ENCODE measurements at places on chromosomes 6 and 20. TPM values are rescaled to one million over a fixed set of nuclear protein-coding genes. Genes with fewer than 3 reads are reported as not detected.

BAG2 gene
- total RNA-seq, result 3.7 TPM

HTR1B gene
- not detected for total RNA-seq

KHDC1L gene
- not detected for total RNA-seq

GLP1R gene
- total RNA-seq, result not detected

SLC2A10 gene
- total RNA-seq, result 8.0 TPM

ABCC10 gene
- total RNA-seq, result 25.8 TPM

PKHD1 gene
- under 0.01 TPM for total RNA-seq

MDFI gene
- total RNA-seq, result 0.67 TPM

QRSL1 gene
- total RNA-seq, result 19.9 TPM

SLC26A8 gene
- total RNA-seq, result not detected

NRN1 gene
- total RNA-seq, result not detected

DOP1A gene
- 32.1 TPM for total RNA-seq

HLA-DQA2 gene
- not detected for total RNA-seq

TP53TG5 gene
- total RNA-seq, result not detected

TEAD3 gene
- 5.0 TPM for total RNA-seq

COL19A1 gene
- 14.3 TPM for total RNA-seq

BPIFB2 gene
- total RNA-seq, result not detected

GSTA1 gene
- total RNA-seq, result not detected

UBE2C gene
- total RNA-seq, result 85.6 TPM

ID4 gene
- total RNA-seq, result 5.3 TPM

ARMC12 gene
- total RNA-seq, result not detected

C6orf141 gene
- total RNA-seq, result not detected

RNF5 gene
- total RNA-seq, result 44.3 TPM

ZNF335 gene
- 20.7 TPM for total RNA-seq

BCAS4 gene
- total RNA-seq, result 6.2 TPM

VSTM2L gene
- 4.5 TPM for total RNA-seq

PPP1R3G gene
- total RNA-seq, result not detected

FGD2 gene
- total RNA-seq, result not detected

EFCAB8 gene
- 1.1 TPM for total RNA-seq

STK38 gene
- 17.6 TPM for total RNA-seq

CASS4 gene
- under 0.01 TPM for total RNA-seq

RIMS4 gene
- total RNA-seq, result not detected

TSPO2 gene
- total RNA-seq, result not detected

CLVS2 gene
- under 0.01 TPM for total RNA-seq

TULP4 gene
- total RNA-seq, result 263 TPM

FAM83C gene
- not detected for total RNA-seq

OXT gene
- total RNA-seq, result not detected

CST7 gene
- not detected for total RNA-seq

MATN4 gene
- not detected for total RNA-seq

CDC5L gene
- 28.5 TPM for total RNA-seq

GJA1 gene
- 8.3 TPM for total RNA-seq

CRIP3 gene
- 0.73 TPM for total RNA-seq

CD109 gene
- 36.8 TPM for total RNA-seq

SLC22A7 gene
- total RNA-seq, result not detected

SDCBP2 gene
- total RNA-seq, result 1.7 TPM

KIF25 gene
- not detected for total RNA-seq

TRIM40 gene
- not detected for total RNA-seq

TRIM26 gene
- 35.6 TPM for total RNA-seq

RFX6 gene
- not detected for total RNA-seq

TNFRSF6B gene
- total RNA-seq, result not detected

ASIP gene
- total RNA-seq, result not detected

AKAP12 gene
- total RNA-seq, result 33.0 TPM

PAK5 gene
- total RNA-seq, result not detected

ALDH8A1 gene
- total RNA-seq, result 2.3 TPM

HLA-DMA gene
- total RNA-seq, result 56.3 TPM

CD24 gene
- 0.33 TPM for total RNA-seq

SPDEF gene
- total RNA-seq, result not detected

TCP11 gene
- total RNA-seq, result not detected

All from melanocyte of skin (primary cell).